ENCODE measurements at places on chromosomes 4 and X.

DNA sequence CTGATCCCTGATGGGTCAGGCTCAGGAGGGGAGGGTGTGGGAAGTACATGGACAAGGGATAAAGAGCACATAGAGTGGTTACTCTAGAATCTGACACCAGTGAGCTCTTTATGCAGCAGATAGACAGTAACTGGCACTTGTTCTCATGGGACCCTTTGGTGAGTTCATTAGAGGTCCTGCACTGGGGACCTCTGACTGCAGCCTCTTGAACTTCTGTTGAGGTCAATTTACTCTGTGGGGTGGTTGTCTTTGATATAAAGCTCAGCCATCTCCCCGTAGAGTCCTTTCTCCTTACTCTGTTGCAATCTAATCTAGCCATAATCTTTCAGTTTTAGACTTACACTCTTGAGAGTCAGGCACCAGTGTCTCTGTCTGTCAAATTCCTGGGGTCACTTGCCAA, 222.4 kb downstream of the GPAT3 start:
- DNase-seq: no peak

GRCh38 chrX:110399497-110399896, 40.8 kb downstream of the RTL9 start:
- no peak for DNase-seq

- peak; percentile 37 for DNase-seq
Measured at GRCh38 chr4:153166716-153167501, 37.3 kb upstream of the TRIM2 start.

DNA sequence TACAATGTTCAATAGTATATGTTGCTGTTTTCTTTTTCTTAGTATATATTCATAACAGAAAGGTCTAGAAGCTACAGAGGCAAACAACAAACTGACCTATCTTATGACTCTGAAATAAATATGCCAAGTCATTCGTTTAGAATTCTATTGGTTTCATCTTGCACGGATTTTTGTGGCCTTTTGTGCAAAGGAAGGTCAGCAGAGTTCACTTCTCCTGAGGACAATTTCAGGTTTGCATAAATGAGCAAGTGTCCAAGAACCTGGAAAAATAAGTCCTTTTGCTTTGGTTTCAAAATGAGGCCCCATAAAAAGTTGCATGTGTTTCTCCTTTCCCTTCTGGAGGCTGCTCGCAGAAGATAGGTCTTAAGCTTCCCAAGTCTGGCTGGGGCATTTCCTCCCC, 156.9 kb downstream of the APBB2 start:
- peak; percentile 50 for DNase-seq

GRCh38 chrX:105706041-105706440, 116.3 kb upstream of the NRK start:
- peak; percentile 24 for DNase-seq

GRCh38 chr4:3112201-3112600, 37.7 kb downstream of the HTT start:
- DNase-seq: no peak

DNA sequence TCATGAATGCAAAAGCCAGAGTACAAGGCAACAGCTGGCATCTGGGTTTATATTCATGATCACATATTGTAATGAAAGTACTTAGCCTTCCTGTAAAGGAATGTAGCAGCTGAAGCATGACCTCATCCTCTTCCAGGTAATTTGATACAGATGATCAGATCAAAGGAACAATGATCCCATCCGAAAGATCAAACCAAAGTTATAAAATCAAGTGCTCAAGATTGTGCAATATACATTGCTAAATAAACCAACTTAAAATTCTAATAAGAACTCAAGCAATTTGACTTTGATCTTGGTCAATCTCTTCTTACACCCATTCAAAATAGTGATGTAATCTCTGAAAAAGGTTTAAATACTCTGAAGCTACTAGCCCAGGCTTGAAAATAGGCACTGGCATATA, 113.1 kb upstream of the INPP4B start:
- DNase-seq: peak; percentile 3

GRCh38 chrX:119398587-119398973, 556 bp upstream of the SLC25A43 start:
- DNase-seq: no peak

DNA sequence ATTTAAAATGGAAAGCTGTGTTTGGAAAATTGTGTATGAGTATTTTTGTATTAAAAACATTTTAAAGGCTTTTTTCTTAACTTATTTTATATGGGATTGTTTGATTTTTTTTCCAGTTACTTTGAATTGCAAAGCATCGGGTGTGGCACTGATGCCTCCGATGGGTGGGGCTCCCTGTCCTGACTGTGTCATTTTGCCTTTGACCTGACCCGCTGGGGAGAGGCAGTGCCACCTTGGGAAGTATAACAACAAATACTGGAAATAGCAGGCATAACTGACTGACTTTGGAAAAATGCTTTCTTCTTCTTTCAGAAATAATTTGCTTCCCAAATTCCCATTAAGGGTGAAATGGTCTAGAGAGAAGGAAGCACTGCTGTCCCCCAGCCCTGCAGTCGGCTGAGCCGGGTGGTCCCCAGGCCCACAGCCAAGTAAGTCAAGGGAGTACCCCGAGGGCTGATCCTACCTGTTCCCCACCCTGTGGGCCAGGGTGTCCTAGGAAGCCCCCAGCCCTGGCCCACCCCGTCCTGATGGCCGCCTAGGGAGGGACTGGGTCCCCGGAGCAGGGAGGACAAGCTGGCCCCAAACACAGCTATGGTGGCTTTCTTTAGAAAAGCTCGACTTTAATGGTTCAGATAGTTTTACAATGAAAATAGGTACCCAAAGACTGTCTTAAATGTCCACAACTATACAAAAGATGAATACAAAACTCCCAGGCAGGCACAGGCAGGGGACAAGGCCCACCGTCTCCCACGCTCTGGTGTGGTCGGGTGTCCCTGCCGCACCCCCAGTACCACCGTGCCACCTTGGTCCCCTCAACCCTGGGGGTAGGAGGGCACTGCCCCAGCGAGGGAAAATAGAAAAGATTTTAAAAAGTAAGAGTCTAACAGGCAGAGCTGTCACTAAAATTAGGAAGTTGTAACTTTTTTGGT, 26.4 kb downstream of the NELFA start:
- DNase-seq: no peak

DNA sequence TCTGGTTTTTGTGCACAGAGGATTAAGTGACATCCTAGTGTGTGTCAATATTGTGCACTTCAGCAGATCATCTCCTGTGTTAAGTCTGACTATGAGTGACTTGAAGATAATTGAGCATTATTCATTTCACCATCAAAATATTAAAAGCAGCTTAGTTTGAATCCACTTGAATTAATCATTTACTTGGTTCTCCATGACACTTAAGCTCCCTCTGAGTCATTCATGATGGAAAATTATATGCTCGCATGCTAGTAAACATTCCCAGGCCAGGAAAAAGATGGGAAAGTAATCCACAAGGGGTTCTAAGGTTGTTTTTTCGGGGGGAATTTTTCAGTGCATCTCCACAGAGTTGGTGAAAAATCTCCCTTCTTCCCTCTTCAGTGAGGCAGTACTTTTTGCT, 97.2 kb upstream of the EOLA2 start:
- peak; percentile 66 for DNase-seq

GRCh38 chr4:108533245-108533844, 87.0 kb upstream of the RPL34 start:
- no peak for DNase-seq

DNA sequence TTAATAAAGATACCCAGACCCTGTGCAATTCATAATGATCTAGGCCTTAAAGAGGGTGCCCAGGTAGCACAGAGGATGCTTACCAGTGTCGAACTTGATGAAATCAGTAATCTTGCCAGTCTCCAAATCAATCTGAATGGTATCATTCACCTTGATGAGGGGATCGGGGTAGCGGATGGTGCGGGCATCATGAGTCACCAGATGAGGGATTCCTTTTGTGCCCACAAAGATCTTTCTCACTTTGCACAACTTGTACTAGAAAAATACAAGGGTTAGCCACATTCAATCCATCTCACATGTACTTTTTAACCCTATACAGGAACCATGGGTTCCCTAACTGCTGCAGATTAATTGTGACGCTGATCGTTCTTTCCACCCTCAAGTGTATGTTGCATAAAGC, 3.3 kb downstream of the RPS4X start:
- no peak for DNase-seq

GRCh38 chr4:159689526-159689925, 586.6 kb downstream of the RAPGEF2 start:
- DNase-seq: no peak

- peak; percentile 61 for DNase-seq
Measured at GRCh38 chr4:119025420-119025819, 110.2 kb upstream of the MYOZ2 start.

DNA sequence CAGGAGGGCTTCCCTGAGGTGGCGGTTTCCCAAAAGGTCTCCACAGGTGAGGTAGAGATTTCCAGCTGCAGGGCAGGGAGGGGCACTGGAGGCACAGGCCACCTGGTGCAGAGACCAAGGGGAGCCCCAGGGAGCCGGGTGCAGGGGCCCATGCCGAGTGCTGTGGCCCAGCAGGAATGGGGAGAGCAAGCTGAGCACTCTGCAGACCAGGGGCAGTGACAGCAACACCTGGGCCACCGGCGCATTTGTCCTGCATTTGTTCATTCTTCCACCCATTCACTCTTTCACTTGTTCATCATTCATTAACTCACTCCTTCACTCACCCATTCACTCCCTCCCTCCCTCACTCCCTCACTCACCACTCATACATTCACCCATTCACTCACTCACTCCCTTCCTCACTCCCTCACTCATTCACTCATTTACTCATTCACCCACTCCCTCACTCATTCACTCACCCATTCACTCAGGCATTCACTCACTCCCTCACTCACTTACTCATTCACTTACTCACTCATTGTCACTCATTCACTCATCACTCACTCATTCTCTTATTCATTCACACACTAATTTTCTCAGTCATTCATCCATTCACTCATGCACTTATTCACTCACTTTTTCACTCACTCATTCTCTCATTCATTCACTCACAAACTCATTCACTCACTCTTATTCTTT, 16.3 kb downstream of the CPZ start:
- no peak for DNase-seq

DNA sequence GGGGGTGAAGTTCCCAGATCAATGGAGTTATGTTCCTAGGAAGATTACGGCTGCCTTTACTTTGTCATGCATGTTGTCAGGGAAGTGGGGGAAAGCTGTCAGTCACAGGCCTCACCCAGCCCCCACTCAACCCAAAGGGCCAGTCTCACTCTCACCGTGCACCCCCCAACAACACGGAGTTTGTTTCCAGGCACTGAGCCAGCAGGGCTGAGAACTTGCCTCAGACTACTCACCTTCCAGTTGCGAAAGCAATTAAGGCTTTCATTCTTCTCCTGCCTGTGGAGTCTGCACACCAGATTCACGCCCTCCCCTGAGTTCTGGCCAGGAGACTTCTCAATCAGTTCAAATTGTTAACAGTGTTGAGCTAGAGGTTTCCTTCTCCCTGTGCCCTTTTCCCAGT, 114.3 kb downstream of the SH3BGRL start:
- peak; percentile 37 for DNase-seq

DNA sequence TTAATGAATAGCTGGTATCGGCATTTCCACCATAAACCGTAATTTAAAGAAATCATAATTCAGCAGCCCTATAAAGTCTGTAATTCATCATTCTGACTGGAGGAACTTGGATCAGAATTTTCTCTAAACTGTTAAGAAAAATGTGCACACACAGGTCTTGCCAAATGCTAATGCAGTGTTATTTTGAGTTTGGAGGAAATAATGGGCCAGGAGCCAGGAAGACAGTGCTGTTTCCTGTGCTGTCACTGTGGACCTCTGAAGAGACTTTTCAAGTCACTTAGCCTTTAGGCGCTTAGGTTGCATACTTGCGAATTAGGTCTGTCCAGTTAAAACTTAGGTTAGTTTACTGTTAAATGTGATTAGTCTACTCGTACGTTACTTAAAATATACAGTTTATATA, 137.5 kb upstream of the ANXA3 start:
- peak; percentile 43 for DNase-seq

DNA sequence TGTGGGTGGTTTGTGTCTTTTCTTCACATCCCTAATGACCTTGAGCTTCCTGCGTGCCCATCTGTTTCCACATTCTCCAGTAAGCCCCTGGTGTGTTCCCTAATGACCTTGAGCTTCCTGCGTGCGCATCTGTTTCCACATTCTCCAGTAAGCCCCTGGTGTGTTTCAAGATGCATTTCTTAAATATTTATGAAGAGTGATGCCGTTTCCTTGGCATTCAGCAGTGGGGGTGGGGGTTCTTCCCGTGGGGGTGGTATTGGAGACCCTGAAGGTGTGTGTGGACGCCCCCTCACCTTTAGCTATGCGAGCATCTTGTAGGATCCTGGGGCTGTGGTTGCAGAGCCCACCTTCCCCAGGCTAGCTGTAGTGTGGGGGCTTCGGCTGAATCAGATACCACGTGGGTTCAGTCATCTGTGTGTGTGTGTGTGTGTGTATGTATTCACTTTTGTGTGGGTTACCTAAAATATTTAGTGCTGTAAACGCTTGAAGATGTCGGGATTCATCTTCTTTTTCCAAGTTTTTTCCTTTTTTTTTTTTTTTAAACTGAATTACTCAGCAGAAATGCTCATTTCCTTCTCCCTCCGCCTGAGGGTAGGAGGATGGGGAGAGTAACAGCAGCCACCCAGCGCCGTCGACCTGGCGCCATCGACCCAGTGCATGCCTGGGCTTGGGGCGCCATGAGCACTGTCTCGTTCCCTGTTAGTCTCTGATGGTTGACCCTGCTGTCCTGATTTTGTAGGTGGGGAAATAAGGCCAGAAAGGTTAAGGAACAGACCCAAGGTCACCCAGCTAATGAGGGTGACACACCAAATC, 9.9 kb downstream of the NSG1 start:
- peak; percentile 32 for DNase-seq

DNA sequence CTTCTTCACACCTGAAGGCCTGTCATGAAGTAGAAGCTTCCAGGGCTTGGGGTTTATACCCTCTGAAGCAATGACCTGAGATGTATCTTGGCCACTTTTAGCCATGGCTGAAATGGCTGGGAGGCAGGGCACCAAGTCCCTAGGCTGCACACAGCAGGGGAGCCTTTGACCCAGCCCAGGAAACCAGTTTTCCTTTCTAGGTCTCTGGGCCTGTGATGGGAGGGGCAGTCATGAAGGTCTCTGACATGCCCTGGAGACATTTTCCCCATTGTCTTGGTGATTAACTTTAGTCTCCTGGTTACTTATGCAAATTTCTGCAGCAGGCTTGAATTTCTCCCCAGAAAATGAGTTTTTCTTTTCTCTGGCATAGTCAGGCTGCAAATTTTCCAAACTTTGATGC, 511.0 kb upstream of the KLHL4 start:
- no peak for DNase-seq

- DNase-seq: no peak
Measured at GRCh38 chr4:30840571-30840970, 120.4 kb downstream of the PCDH7 start.

DNA sequence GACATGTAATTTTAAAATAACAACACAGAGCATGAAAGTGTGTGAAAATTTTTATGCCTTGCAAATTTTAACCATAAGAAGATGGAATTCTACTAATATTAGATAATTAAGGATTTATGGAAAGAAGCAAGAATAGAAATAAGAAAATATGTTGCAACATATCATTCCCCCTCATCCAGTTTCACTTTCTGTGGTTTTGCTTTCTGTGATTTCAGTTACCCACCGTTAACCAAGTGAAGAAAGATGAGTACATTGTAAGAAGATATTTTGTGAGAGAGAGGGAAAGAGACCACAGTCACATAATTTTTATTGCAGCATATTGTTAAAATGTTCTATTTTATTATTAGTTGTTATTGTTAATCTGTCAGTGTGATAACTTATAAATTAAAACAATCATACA, 77.9 kb downstream of the ADAM29 start:
- no peak for DNase-seq

GRCh38 chr4:680928-681645, 6.7 kb downstream of the MYL5 start:
- DNase-seq: peak; percentile 35

GRCh38 chrX:38701073-38701472, 100.2 kb upstream of the MID1IP1 start:
- DNase-seq: no peak

- DNase-seq: no peak
Measured at GRCh38 chrX:155694649-155695048, 81.9 kb upstream of the TMLHE start.

Measured in fibroblast of skin of right biceps (primary cell).